ENCODE measurements at places on chromosomes 6 and 20.
A peak's percentile ranks its signal among the peaks of the same experiment; 100 is the strongest.

- peaks cover 24% of the 10 kb centered on the region for H3K4me1 ChIP-seq
- DNase-seq = peak; percentile 41
- no peaks in the 10 kb centered on the region for H3K36me3 ChIP-seq
- H3K27me3 ChIP-seq = no peaks in the 10 kb centered on the region
Observed at GRCh38 chr6:36129941-36130666, at the start of gene MAPK13. Gene MAPK13 (plus strand): TSS chr6:36130513. CDS start chr6:36130583, 70 bp downstream.

DNA sequence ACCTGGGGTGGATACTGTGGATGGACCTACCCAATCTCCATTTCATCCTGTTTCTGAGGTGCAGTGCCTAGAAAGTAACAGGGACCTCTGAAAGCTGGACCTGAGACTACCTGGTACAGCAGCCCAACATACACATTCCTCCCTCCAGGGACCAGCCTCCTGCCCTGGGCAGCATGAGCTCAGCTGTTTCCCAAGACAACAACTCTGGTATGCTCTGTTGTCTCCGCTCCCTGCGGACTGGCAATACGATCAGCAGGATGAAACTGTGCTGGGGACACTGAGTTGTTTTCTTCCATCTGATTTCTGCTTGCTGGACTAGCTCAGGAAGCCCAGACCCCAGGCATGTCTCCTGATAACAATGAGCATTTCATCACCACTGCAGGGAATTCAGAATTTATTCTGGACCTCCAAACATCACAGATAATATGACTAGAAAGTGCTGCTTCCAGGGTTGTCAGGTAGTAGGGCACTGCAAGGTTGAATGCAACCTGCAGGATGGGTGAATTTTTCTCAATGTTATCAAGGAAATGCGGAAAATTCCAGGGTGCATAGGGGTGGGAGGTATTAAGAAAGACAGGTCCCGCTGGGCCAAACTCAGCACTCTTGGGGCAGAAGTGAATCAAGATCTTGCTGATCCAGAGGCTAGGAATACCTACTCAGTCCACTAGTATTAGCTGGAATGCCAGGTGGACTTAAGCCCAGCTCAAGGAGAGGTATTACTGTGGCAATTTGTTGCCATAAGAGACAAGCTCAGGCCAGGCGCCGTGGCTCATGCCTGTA, 38.9 kb upstream of the SLC4A11 start:
- DNase-seq = peak; percentile 82
- peaks cover 21% of the 10 kb centered on the region for H3K36me3 ChIP-seq
- no peak overlapping the region for H3K4me3 ChIP-seq
- no peak overlapping the region for H3K27ac ChIP-seq
- H3K4me1 ChIP-seq = peaks cover 12% of the 10 kb centered on the region

GRCh38 chr6:149903938-149904611, 6.2 kb upstream of the RAET1E start:
- no peak overlapping the region for H3K27ac ChIP-seq
- H3K4me3 ChIP-seq = no peak overlapping the region
- DNase-seq = no peak
- H3K27me3 ChIP-seq = no peaks in the 10 kb centered on the region
- no peaks in the 10 kb centered on the region for H3K36me3 ChIP-seq

DNA sequence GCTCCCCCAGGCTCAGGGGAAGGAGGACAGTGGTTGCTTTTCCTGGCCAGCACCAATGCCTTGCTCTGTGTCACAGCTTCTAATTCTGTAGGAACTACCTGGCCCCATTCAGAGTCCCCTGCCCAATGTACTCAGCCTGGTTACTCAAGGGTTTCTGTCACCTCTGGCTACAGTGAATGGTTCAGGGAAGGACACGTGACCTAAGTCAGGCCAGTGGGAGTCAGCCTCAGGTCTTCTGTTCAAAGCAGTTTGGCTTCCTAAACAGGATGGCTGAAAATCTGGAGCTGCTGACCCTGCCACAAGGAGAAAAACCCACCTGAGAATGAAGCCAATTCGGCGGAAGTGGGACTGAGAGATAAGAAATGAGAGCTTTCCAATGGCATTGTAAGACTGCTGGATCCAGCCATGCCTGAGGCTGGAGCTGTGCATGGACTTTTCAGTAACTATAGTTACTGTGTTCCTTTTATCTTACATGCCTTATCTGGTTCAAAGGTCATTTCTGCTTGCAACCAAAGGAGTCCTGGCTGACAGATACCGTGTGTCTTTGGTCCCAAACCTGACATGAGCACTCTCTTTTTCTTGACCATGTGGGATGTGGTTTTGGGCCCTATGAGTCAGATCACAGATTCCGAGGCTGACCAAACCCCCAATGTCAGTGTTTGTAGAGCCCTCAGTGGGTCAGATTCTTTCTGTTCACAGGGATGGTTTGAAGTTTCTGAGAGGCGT, 104.3 kb downstream of the SULF2 start:
- H3K36me3 ChIP-seq = peaks cover 12% of the 10 kb centered on the region
- no peak overlapping the region for H3K4me3 ChIP-seq
- DNase-seq = peak; percentile 65
- H3K27me3 ChIP-seq = no peaks in the 10 kb centered on the region

DNA sequence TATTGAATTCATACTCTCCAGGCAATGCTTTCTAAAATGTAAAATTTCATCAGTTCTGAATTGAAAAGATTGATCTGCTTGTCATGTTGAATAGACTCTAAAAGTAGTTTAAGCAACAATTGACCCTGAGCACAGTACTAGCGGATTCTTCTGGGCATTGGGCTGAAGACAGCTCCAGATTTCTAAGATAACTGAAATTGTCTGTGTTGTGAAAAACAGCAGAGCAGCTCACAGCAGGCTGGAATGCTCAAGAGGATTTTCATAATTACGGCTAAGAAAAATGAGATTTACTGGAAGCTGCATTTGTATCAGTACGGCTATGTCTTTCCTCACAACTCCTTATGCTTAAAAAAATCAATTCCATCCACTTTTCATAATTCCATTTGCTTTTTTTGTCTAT, 373.7 kb downstream of the HACE1 start:
- DNase-seq = no peak
- no peak overlapping the region for H3K27ac ChIP-seq
- H3K4me3 ChIP-seq = no peak overlapping the region
- H3K36me3 ChIP-seq = no peaks in the 10 kb centered on the region
- H3K4me1 ChIP-seq = no peaks in the 10 kb centered on the region
- H3K27me3 ChIP-seq = no peaks in the 10 kb centered on the region

DNA sequence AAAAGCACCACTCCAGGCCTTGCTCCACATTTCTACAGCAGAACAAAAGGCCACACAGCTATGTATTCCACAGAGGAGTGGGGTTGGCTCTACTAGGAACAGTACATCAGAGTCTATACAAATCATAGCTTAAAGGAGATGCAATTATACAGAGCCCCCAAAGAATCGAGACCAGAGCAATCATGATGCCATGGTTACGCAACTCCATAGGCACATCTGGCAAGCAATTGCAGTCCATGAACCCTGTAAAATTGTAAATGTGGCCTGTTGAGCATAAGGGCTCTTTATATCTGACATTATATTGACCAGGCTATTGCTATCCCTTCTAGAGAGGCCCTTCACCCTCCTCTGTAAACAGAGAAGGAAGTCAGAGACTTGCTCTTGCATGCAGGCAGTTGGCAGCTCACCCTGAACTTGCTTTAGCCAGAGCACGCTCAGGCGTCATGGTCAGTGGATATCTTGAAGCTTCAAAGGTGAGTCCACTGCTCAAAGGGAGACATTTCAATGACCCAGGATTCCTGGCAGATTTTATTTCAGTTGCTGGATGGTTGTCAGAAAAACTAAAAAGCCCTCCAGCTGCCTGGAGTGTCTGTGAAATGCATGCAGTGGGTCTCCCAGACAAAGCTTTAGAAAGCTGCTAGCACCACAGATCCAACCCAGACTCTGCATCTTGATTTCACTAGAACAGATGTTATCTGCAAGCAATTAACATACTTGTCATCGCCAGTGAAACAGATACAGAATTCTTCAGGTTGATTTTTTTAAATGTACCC, 357.2 kb downstream of the CENPW start:
- peak; percentile 5 for DNase-seq
- peak overlapping the region; percentile 88 for H3K27ac ChIP-seq
- no peaks in the 10 kb centered on the region for H3K27me3 ChIP-seq
- H3K36me3 ChIP-seq = no peaks in the 10 kb centered on the region
- H3K4me3 ChIP-seq = no peak overlapping the region

- peaks cover 9% of the 10 kb centered on the region for H3K4me1 ChIP-seq
- no peaks in the 10 kb centered on the region for H3K36me3 ChIP-seq
- no peaks in the 10 kb centered on the region for H3K27me3 ChIP-seq
- DNase-seq = peak; percentile 28
- H3K27ac ChIP-seq = peak overlapping the region; percentile 7
- H3K4me3 ChIP-seq = no peak overlapping the region
Observed at GRCh38 chr6:72811971-72812421, 190.1 kb downstream of the KCNQ5 start.

DNA sequence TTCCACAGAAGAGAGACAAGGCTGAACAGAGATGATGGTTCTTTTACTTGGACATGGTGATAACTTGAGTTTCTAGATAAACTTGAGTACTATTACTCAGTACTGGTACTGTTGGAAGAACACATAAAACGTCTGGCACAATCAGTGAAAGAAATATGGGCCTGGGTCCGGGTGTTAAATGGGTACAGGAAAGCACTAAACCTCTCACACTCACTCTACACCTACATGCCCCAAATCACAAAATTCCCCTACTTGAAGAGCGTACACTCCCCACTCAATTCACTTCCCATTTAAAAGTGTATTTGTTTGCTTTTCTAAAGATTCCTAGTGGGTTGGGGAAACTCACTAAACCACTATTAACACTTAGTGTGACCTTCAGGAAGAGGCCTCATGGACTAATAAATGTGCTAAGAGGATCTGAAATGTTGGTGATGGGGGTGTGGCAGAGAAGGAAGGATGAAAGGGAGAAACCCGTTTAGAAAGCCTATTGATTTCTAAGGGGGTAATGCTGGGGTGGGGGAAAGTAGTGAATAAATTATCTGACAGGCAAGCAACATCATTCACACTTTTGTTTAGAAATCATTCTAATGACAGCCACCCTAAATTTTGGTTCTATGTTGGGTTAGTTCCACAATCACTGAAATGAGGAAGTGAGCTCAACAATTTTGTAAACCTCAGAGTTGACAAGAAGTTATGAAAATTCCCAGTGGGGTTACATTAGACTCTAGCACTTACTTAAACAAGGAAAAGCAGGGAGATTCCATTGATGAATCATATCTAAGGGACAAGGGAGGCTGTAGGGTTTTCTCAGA, 222.6 kb upstream of the MARCKS start:
- H3K27me3 ChIP-seq = no peaks in the 10 kb centered on the region
- peak; percentile 12 for DNase-seq
- no peaks in the 10 kb centered on the region for H3K4me1 ChIP-seq
- H3K36me3 ChIP-seq = no peaks in the 10 kb centered on the region
- H3K4me3 ChIP-seq = no peak overlapping the region

DNA sequence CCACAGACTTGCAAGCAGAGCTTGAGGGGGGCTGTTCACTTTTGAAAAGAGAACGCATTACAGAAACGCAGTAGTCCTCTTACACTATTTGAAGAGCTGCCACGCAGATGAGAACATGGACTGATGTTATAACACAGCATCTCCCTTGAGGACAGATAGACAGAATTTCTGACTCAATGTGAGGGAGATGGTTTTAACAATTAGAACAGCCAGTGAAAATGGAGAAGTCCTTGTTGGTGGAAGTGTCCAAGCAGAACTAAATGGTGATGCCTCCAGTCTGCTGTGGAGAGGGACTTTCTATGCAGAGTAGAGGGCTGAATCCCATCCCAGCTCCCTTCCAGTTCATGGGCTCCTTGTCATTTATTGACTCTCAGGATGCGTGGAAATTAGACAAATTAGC, 100.0 kb downstream of the RREB1 start:
- H3K27ac ChIP-seq = no peak overlapping the region
- no peaks in the 10 kb centered on the region for H3K27me3 ChIP-seq
- DNase-seq = no peak
- peaks cover 41% of the 10 kb centered on the region for H3K36me3 ChIP-seq
- H3K4me1 ChIP-seq = peaks cover 12% of the 10 kb centered on the region

DNA sequence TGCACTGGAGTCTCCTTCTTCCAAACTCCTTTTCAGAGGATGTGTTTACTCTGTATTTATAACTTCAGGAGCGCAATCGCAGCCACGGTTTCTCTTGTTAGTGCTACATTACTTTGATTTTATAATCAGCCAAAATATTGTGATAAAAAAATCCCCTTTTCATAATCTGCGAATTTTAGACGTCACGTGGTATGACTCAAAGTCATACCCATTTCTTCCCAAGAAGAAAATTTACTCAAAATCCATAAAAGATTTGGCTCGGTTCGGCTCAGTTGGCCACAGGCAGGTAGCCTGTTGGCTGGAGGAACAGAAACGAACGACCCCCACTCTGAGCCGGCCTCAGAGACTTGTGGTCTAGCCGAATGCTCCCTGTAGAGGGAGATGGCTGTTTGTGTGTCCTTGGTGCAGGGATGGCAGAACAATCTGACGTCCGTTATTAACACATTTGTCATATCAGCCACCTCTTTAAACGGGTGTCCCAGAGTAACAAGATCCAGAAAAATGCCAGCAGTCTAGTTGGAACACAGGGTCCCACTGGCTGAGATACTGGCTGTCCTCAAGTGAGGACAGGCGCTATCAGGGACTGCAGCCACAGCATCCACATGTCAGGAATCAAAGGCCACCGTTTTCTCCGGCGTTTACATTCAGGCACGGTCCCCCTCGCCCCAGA, 247.6 kb downstream of the DLL1 start:
- H3K27ac ChIP-seq = no peak overlapping the region
- no peak overlapping the region for H3K4me3 ChIP-seq
- DNase-seq = no peak
- H3K4me1 ChIP-seq = peaks cover 2% of the 10 kb centered on the region
- no peaks in the 10 kb centered on the region for H3K27me3 ChIP-seq
- H3K36me3 ChIP-seq = no peaks in the 10 kb centered on the region

DNA sequence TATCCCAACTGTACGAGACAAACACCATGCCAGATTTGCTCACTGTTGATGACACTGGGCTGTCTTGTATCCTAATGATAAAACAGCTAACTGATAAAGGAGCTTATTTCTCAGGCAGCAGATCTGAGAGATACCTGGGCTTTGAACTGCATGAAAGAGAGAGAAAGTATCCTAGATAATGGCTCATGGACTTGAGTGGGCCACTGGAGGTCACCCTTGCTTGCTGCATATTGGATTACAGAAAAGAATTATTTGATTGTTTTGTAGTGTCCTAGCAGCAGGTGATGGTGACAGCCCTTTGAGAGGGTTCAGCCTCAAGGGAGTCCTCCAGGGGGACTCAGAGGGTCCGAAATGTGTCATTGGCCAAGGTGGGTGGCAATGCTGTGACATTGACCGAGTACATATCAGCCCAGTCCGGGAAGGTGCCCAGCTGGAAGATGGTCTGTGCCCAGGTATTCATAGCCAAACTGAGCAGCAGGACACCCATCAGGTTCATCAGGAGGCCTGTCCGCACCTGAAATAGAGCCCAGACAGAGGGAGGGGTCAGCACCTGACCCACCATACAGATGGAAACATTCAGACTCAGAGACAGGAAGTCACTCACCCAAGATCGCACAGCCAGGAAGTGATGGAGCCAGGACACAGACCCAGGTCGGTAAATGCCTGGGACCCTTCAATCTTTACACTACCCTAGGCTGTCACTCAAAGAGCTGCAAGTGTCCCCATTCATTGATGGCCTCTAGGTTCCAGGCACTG, 9.4 kb upstream of the OCSTAMP start:
- DNase-seq = no peak
- no peaks in the 10 kb centered on the region for H3K36me3 ChIP-seq
- H3K27me3 ChIP-seq = no peaks in the 10 kb centered on the region

- no peak overlapping the region for H3K27ac ChIP-seq
- no peak overlapping the region for H3K4me3 ChIP-seq
- no peaks in the 10 kb centered on the region for H3K27me3 ChIP-seq
- peaks cover 3% of the 10 kb centered on the region for H3K36me3 ChIP-seq
- peaks cover 2% of the 10 kb centered on the region for H3K4me1 ChIP-seq
Observed at GRCh38 chr20:10676518-10676917, 2.7 kb upstream of the JAG1 start.

- no peak overlapping the region for H3K4me3 ChIP-seq
- no peaks in the 10 kb centered on the region for H3K4me1 ChIP-seq
- no peak overlapping the region for H3K27ac ChIP-seq
Observed at GRCh38 chr6:117469356-117469755, 13.1 kb upstream of the DCBLD1 start.
